ENCODE measurements at places on chromosomes 5 and 9.
A peak's percentile ranks its signal among the peaks of the same experiment; 100 is the strongest.

GRCh38 chr9:131258186-131258585 is 18.1 kb downstream of the FAM78A start:
- DNase-seq, result no peak

GRCh38 chr5:66337626-66338226 is 193.6 kb downstream of the SREK1 start:
- no peak for DNase-seq

GRCh38 chr5:11266331-11266730 is 505.3 kb upstream of the DAP start:
- no peak for DNase-seq

DNA sequence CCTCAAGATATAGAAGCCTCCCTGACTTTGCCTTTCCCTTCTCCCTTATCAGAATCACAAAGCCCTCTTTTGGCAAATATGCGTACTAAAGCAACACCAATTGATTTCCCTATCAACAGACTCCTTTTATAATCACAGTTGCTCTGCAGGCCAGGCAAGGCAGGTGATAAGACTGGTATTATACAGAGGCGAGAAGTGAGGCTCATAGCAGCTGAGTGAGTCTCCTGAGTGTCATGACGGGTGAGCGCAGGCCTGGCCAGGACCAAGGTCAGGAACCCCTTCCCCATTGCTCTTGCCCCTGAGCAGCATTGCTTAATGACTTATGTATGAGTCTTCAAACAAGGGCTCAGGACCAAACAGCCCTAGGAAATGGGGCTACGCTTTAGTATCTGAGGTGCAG is 70.8 kb downstream of the FBXO38 start:
- DNase-seq, result no peak

GRCh38 chr5:53936481-53937352 is 373.7 kb downstream of the ARL15 start:
- peak; percentile 61 for DNase-seq

DNA sequence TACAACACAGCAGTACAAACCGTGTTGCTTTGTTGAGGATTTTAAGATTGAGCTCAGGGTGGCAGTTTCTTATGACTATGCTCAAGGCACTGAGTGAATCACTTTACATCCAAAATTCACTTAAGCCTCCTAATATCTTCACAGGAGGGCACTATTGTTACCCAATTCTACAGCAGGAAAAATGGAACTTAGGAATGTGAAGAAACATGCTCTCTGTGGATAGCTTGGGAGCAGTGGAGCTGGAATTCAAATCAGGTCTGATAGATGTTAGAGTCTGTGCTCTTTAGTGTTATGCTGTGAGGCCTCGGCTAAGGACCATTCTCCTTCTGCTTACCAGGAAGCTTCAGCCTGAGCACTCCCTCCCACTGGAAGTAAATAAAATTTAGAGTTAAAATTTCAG is 18.7 kb upstream of the HMHB1 start:
- DNase-seq, result peak; percentile 18
